ENCODE measurements at places on chromosomes 5 and 9.

DNA sequence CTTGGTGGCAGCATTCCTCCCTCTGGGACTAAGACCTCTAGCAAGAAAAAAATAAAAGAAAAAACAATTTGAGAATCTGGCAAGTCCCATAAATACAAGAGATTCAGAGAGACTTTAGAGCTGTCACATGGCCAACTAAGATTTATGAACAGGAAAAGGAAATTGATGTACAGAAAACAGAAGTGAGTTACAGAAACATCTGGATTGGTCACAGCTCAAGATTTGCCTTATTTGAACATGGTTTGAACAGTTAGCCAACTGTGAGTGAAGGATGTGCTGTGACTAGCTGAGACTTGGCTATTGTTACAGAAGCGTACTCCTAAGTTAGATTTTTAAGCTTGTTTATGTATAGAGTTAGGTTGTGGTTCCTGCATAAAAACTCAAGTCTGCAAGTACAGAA lies 340.2 kb downstream of the SLCO4C1 start:
- no peak for DNase-seq

- no peak for DNase-seq
Observed at GRCh38 chr5:139134906-139135305, 63.3 kb downstream of the SIL1 start.

- no peak for DNase-seq
Observed at GRCh38 chr9:118577121-118577520, 792.1 kb downstream of the BRINP1 start.

- DNase-seq: no peak
Observed at GRCh38 chr5:96350678-96351077, 82.4 kb downstream of the PCSK1 start.

GRCh38 chr5:411728-412127 lies 31.2 kb upstream of the EXOC3 start:
- DNase-seq: no peak

GRCh38 chr5:14270209-14270702 lies 127.1 kb downstream of the TRIO start:
- DNase-seq: no peak

DNA sequence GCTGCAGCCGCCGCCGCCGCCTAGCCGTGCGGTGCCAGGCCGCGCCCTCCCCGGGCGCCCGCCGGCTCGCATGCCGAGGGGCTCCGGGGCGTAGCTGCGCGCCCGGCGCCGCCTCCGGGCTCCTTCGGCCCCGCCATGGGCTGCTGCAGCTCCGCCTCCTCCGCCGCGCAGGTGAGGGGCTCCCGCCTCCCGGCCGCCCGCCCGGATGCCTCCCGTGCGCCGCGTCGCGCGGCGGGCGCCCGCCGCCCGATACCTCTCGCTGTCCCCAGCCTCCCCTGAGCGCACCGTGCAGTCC lies 230 bp downstream of the SLC44A1 start:
- DNase-seq: no peak

DNA sequence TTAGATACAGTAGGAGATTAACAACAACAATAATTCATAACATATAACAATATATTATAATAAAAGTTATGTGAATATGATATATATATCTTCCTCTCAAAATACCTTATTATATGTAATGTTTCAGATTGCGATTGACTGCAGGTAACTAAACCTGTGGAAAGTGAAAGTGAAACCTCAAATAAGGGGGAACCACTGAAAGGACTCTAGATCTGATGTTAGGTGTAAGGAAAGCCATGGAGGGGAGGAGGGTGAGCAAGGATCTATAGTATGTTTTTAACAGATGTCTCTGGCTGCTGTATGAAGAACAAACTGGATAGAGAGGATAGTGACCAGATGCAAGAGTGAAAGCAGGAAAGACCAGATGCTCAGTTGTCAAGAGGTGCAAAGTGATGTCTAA lies 5.8 kb upstream of the FSTL4 start:
- DNase-seq: no peak

GRCh38 chr9:93517331-93517730 lies 59.1 kb upstream of the PHF2 start:
- no peak for DNase-seq

DNA sequence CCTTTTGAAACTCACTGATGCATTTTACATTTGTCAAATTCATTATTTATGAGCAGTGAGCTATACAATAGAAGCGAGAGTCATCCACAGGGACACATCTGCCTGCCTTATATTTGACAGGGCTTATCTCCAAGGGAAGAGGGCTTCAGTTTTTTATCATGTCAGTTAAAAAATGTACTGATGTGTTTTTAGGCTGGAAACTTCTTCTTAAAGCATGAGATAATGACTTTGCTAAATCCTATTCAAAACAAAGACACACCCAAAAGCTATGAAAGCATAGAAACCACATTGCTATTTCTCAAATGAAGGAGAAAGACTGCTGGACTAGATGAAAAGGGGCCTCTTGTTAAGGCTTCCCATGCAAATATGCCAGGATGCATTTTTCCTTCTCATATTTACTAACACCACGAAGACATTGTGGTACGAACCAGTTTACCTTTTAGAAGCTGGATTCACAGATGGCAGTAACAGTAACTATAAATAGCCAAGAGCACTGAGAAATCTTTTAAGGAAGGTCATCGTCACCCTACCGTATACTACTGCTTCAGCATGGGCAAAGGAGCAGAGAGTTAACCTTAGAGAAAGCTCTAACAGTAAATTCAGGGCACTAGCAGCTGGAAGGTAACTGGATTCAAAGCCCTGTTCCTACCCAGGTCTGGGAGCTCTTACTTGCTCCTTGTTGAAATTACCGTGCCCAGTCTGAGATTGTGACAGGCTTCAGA lies 86.3 kb upstream of the IFNK start:
- DNase-seq: no peak

DNA sequence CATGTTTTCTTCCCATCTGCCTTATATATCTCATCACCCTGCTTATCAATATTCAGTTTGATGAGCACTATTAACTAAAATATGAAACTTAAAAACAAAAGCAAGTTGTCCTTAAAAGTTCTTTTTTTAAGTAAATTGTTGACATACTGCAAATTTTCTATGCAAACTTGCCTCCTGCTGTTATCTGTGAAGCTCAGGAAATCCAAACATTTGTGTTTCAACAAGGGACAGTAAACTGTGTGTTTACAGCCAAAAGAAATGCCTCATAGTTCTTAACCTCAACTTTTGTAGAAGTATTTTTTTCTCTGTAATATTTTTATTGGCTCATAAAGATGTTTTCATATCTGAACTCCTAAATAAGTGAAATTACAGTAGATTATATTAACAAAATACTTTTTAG lies 7.7 kb upstream of the TTC23L start:
- no peak for DNase-seq

GRCh38 chr9:122004589-122004988 lies 88.5 kb downstream of the TTLL11 start:
- DNase-seq: no peak

DNA sequence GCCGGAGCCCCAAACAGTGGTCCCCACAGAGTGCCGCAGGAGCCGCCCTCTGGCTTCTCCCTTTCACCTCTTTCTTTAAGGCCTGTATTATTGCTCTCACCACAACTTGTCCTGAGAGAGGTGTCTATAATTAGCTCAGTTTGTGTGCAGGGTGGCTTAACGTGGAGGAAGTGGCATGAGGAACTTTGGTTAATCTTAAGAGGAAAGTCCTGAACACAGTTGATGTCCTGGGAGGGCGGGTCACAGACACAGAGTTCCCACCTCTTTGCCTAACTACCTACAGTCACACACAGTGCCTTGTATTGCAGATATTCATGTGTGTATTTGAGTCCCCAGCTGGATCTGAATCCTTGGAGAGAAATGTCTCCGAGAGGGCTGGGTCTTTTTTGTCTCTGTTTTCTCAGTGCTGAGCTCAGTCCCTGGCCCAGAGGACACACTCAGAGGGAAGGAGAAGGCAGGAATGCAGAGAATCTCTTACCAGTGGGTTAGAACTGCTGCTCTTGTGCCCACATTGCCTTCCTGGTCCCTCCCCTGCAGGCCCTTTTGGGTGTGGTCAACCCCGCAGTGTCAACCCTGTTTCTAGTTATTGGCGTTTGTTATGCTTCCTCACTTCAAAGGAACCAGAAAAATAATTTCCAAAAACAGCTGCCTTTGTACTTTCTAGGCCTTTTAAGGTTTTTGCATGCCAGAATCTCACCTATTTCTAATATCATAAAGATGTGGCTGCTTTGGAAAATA lies 392.5 kb downstream of the KDM4C start:
- no peak for DNase-seq

DNA sequence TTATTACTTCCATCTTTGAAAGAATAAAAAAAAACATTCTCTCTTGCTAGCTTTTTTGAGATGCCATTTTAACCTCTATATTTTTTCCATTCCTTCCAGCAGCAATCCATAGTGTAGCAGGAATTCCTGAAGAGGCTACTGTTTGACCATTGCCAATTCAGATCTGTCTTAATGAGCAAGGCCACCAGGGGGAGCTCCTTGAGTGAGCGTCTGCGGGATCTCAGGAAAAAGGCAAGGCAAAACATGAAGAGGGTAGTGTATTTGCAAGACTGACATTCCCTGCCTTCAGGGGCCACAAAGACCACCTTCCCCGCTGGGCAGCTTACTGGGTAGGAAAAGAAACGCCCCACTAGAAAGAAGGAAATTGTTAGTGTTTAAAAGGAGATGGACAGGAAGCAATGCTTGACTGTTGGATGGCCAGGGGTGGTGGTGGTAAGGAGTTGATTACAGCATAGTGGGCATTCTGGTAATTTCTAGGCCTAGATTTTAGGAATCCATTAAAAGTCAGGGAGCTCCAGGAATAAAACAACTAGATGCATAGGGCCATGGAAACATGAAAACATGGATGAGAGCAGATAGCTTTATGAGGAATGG lies 206.6 kb upstream of the HAPLN1 start:
- DNase-seq: peak; percentile 58

DNA sequence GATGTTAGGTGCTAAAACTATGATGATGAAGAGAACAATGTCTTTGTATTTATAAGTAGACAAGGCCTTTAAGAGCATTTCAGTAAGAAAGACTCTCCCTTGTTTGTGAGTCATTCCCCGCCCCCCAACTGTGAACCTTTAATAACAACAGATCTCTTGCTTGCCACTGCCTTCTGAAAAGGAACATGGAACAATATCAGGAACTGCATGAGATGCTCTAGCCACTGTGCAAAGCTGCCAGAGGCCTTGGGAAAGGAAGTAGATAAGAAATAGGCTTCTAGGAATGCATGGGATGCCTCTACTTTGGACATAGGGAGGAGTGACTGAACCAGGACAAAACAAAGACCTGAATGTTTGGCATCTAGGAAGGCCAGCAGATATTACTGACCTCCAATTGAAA lies 296.1 kb upstream of the MPDZ start:
- no peak for DNase-seq

DNA sequence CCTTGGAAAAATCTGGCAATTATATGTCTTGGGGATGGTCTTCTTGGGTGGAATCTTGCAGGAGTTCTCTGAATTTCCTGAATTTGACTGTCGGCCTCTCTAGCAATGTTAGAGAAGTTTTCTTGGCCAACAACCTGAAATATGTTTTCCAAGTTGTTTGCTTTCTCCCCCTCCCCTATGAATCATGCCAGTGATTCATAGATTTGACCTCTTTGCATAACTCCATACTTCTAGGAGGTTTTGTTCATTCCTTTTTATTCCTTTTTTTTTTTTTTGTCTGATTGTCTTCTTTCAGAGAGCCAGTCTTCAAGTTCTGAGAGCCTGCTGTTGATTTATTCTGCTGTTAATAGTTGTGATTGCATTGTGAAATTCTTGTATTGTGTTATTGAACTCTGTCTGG lies 56.7 kb upstream of the SLC44A1 start:
- DNase-seq: no peak

DNA sequence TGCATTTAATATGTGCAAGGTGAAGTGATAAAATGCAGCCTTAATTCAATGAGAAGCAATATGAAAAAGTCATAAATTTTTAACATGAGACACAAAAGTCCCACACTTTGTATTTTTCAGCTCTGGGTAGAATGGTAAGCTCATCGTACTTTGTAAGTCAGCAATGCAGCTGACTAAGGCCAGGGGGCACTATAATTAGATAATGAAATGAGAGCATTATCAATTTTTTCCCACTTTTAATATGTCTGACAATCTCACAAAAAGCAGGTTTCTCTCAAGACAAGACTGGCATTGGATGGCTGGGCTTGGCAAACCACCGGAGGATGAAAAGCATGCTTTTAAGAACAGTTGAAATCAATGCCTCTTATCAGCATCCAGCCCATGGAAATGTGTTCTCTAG lies 162.8 kb downstream of the FAM174A start:
- no peak for DNase-seq

- DNase-seq: no peak
Observed at GRCh38 chr5:136722581-136722980, 357.2 kb upstream of the TRPC7 start.

DNA sequence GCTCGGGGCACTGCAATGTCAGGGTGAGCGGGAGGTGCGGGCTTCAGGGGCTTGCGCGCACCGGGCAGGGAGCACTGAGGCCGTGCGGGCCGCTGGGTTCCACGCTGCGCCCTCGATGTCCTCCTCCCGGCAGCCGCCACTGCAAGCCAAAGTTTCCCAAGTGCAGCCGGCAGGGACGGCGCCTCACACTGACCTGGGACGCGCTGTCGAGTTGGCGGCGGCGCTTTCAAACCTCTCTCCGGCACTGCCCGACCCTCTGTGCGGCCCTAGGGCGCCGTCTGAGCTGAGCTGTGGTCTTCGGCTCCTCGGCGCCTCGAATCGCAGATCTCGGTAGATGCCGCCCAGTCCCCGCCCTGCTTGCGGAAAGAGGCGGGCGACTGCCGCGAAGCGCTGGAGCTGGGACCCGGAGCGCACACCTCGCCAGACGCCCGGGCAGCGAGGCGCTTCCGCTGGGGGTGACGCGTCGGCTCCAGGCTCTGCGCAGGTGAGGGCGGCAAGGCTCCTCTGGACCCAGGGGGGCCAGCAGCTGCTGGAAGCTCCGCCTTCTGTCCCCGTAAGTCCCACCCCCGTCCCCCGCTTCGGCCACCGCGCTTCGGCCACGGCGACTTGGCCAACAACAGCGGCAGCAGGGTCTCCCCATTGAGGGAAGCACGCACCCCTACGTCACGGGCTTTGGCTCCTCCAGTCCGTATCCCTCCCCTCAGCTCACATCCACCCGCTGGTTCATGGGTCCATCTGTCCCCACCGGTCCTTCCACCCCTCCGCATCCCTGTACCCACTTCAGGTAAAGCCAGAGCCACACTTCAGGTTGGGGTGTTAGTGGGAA lies at the start of gene ANKRD34B:
Gene ANKRD34B (minus strand): TSS at position 320 of the 826 bp plus-strand sequence. CDS start 10,261 bp downstream, outside the sequence.
- DNase-seq: no peak

- no peak for DNase-seq
Observed at GRCh38 chr5:62581836-62582597, 3.4 kb downstream of the LRRC70 start.

DNA sequence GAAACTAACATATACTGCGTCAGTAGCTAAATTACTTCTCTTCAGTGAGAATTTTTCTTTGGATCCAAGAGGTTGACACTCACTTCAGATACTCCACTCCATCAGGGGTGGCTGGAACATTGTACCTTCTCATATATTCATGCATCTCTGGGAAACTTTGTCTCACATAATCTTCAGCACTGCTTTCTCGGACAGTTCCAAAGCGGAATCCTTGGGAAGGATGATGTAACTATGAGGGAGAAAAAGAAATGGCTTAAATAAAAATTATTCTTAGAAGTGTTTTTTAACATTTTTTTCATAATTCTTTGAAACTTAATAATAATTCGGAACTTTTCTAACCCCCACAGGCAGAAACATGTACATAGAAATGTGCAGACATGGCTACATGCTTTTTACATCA lies 33.4 kb upstream of the PPP3R2 start:
- no peak for DNase-seq

All from omental fat pad (tissue), 4 donors.